Colonic mucosa (tissue), 4 donors: ENCODE measurements at places on chromosomes 7 and 10. TPM values are rescaled to one million over a fixed set of nuclear protein-coding genes. Genes with fewer than 3 reads are reported as not detected.

GRCh38 chr10:58265249-58265648 lies 2.4 kb downstream of the IPMK start:
- DNase-seq, result no peak
- no peaks in the 10 kb centered on the region for H3K27me3 ChIP-seq
- peaks cover 5% of the 10 kb centered on the region for H3K4me1 ChIP-seq
- peak overlapping the region; percentile 84 for H3K27ac ChIP-seq
- H3K4me3 ChIP-seq, result peak overlapping the region; percentile 72

- no peak overlapping the region for H3K27ac ChIP-seq
- no peaks in the 10 kb centered on the region for H3K27me3 ChIP-seq
- no peaks in the 10 kb centered on the region for H3K36me3 ChIP-seq
- no peak for DNase-seq
- H3K4me1 ChIP-seq, result no peaks in the 10 kb centered on the region
Measured at GRCh38 chr10:128059266-128059981, 66.8 kb downstream of the MKI67 start.

DNA sequence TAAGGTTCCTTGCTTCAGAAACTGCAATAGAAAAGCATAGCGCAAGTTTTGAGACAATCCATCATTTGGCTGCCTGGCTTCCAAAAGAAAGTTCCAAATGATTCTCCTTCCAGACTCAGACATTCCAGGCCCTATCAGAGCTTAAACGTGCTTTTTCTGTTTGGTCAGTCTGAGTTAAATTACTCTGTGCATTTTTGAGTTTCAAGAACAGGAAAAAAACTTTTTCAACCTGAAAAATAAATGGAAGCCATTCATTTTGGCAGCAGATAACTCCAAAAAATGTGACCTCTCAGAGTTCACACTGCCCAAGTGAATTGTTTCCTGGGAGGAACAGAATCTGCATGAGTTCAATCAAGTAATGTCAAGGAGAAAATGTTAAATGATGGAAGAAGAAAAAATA lies 354.2 kb downstream of the CXCL12 start:
- peak; percentile 3 for DNase-seq
- no peak overlapping the region for H3K4me3 ChIP-seq
- no peaks in the 10 kb centered on the region for H3K27me3 ChIP-seq
- H3K27ac ChIP-seq, result no peak overlapping the region
- H3K36me3 ChIP-seq, result no peaks in the 10 kb centered on the region
- H3K4me1 ChIP-seq, result no peaks in the 10 kb centered on the region

- no peaks in the 10 kb centered on the region for H3K27me3 ChIP-seq
- no peaks in the 10 kb centered on the region for H3K4me1 ChIP-seq
- DNase-seq, result no peak
- no peak overlapping the region for H3K4me3 ChIP-seq
- no peak overlapping the region for H3K27ac ChIP-seq
Measured at GRCh38 chr10:63673246-63673645, 152.0 kb downstream of the REEP3 start.

The MINDY3 gene
- 23.0 TPM for total RNA-seq

GRCh38 chr10:93894516-93895378 lies 969 bp downstream of the SLC35G1 start:
- DNase-seq, result no peak
- H3K27ac ChIP-seq, result no peak overlapping the region
- peak overlapping the region; percentile 89 for H3K4me3 ChIP-seq
- no peaks in the 10 kb centered on the region for H3K36me3 ChIP-seq

The CCNY gene
- total RNA-seq, result 43.5 TPM

- H3K4me1 ChIP-seq, result no peaks in the 10 kb centered on the region
- no peak for DNase-seq
- no peaks in the 10 kb centered on the region for H3K27me3 ChIP-seq
- H3K27ac ChIP-seq, result no peak overlapping the region
Measured at GRCh38 chr7:108167460-108167859, 37.3 kb upstream of the LAMB4 start.

The LIPK gene
- not detected for total RNA-seq

The CYP3A4 gene
- 0.67 TPM for total RNA-seq

The NXPH1 gene
- 0.30 TPM for total RNA-seq

The ELFN1 gene
- total RNA-seq, result 0.40 TPM

- H3K4me1 ChIP-seq, result no peaks in the 10 kb centered on the region
- no peaks in the 10 kb centered on the region for H3K36me3 ChIP-seq
- H3K27ac ChIP-seq, result no peak overlapping the region
- H3K27me3 ChIP-seq, result no peaks in the 10 kb centered on the region
Measured at GRCh38 chr7:34452363-34452762, 205.7 kb upstream of the NPSR1 start.

The ITGB8 gene
- total RNA-seq, result 7.3 TPM

- H3K4me3 ChIP-seq, result no peak overlapping the region
- DNase-seq, result no peak
- peaks cover 5% of the 10 kb centered on the region for H3K4me1 ChIP-seq
- H3K36me3 ChIP-seq, result no peaks in the 10 kb centered on the region
- H3K27ac ChIP-seq, result no peak overlapping the region
- H3K27me3 ChIP-seq, result no peaks in the 10 kb centered on the region
Measured at GRCh38 chr7:6709808-6710207, 3.1 kb upstream of the ZNF12 start.

The MAPK8 gene
- 32.3 TPM for total RNA-seq

The CFAP58 gene
- total RNA-seq, result not detected

- no peak overlapping the region for H3K27ac ChIP-seq
- no peaks in the 10 kb centered on the region for H3K36me3 ChIP-seq
- H3K4me3 ChIP-seq, result no peak overlapping the region
- H3K4me1 ChIP-seq, result no peaks in the 10 kb centered on the region
- no peaks in the 10 kb centered on the region for H3K27me3 ChIP-seq
Measured at GRCh38 chr7:9328296-9328695, 894.9 kb downstream of the NXPH1 start.

The GOLGA7B gene
- 0.22 TPM for total RNA-seq

DNA sequence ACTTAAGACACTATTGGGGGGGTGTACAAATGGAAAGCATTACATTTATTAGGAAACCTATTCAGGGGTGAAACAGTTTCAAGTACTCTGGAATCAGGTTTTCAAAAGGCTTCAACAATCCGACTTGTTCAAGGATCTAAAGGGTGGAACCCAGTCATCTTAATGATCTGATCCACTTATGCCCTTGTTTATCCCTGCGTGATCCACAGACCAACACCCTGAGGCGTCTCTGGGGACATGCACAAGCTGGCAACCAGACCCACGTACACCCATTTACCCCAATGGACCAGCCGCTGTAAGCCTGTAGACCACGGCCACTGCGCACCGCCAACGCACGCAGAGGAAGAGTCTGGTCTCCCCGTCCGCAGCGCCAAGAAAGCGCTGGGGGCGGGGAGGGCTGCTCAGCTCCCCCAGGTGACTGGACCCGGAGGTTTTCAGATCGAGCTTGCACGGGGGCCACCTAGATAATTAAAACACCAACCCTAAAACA lies 13.4 kb downstream of the HNRNPF start:
- H3K4me1 ChIP-seq, result peaks cover 17% of the 10 kb centered on the region
- peak overlapping the region; percentile 58 for H3K4me3 ChIP-seq
- peak overlapping the region; percentile 95 for H3K27ac ChIP-seq
- H3K27me3 ChIP-seq, result no peaks in the 10 kb centered on the region
- H3K36me3 ChIP-seq, result peaks cover 30% of the 10 kb centered on the region

The C10orf90 gene
- not detected for total RNA-seq

GRCh38 chr7:68969571-68969970 lies 628.7 kb upstream of the AUTS2 start:
- no peaks in the 10 kb centered on the region for H3K27me3 ChIP-seq
- DNase-seq, result no peak
- H3K27ac ChIP-seq, result no peak overlapping the region
- H3K4me3 ChIP-seq, result no peak overlapping the region

GRCh38 chr7:1975179-1975578 lies 257.6 kb downstream of the MAD1L1 start:
- H3K27ac ChIP-seq, result no peak overlapping the region
- no peaks in the 10 kb centered on the region for H3K27me3 ChIP-seq
- H3K4me3 ChIP-seq, result no peak overlapping the region
- H3K4me1 ChIP-seq, result no peaks in the 10 kb centered on the region

The NPC1L1 gene
- 0.10 TPM for total RNA-seq

- no peak overlapping the region for H3K27ac ChIP-seq
- no peak for DNase-seq
- H3K27me3 ChIP-seq, result no peaks in the 10 kb centered on the region
- H3K36me3 ChIP-seq, result no peaks in the 10 kb centered on the region
Measured at GRCh38 chr7:132450188-132450587, 126.1 kb downstream of the PLXNA4 start.

The PPIA gene
- total RNA-seq, result 2,110 TPM

DNA sequence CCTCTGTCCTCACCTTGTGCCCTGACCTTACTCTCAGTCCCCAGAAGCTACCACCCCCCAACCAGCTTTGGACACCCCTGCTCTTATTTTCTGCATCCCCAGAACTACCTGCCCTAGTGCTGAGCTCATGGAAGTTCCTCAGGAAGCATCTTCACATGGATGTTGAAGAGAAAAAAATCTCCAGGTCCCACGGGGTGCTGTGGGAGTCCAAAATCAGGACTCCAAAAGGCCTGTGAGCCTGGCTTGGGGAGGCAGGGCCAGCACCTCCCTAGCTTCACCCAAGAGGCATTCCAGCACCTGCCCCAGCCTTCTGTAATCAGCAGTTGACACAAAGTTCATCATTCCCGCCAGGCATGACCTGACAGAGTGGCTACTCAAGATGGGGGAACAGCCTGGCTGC lies 20.7 kb upstream of the GDF10 start:
- H3K27ac ChIP-seq, result no peak overlapping the region
- DNase-seq, result no peak
- no peaks in the 10 kb centered on the region for H3K27me3 ChIP-seq
- H3K36me3 ChIP-seq, result no peaks in the 10 kb centered on the region
- no peak overlapping the region for H3K4me3 ChIP-seq

DNA sequence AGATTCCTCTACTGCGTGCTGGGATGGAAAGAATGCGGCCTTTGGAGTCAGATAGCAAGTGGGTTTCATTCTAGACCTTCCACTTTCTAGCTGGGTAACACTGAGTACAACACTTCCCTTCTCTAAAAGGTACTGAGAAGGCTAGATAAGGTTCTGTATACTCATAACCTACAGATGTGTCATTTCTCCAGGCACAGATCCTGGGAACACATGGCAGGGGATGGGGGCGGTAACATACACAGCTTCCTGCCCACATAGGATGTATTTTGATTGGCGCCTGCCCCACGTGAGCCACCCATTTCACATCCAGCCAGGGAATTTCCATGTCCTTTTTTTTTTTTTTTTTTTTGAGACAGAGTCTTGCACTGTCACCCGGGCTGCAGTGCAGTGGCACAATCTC lies 31.8 kb downstream of the KLRG2 start:
- H3K27me3 ChIP-seq, result no peaks in the 10 kb centered on the region
- H3K36me3 ChIP-seq, result no peaks in the 10 kb centered on the region
- H3K4me1 ChIP-seq, result no peaks in the 10 kb centered on the region
- no peak overlapping the region for H3K27ac ChIP-seq
- no peak overlapping the region for H3K4me3 ChIP-seq
- no peak for DNase-seq

The C7orf57 gene
- total RNA-seq, result not detected

The TET1 gene
- 0.57 TPM for total RNA-seq

The SLC39A12 gene
- total RNA-seq, result 0.13 TPM

The MGAM2 gene
- total RNA-seq, result 7.5 TPM

DNA sequence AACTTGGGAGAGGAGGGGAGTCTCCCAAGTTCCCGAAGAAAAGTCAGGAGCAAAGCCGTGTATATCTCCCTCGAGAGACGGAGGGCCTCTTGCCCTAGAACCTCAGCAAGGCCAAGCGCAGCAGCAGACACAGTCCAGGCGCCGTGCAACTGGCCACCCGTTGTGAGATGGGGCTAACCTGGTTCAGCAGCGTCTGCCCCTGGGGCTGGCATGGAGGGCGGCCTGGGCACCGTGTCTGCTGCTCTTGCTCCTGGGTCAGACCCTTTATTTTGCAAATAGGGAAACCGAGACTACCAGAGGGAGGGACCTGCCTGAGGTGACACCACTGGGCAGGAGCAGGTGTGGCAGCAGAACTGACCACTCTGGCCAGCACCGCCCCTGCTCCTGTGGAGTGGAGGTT lies 13.4 kb downstream of the ATP5MF start:
- H3K27ac ChIP-seq, result no peak overlapping the region
- H3K4me1 ChIP-seq, result no peaks in the 10 kb centered on the region
- H3K36me3 ChIP-seq, result peaks cover 18% of the 10 kb centered on the region
- no peaks in the 10 kb centered on the region for H3K27me3 ChIP-seq
- H3K4me3 ChIP-seq, result no peak overlapping the region
- no peak for DNase-seq

The CALHM2 gene
- 8.0 TPM for total RNA-seq

GRCh38 chr7:2864999-2865670 lies 21.0 kb upstream of the GNA12 start:
- peak; percentile 70 for DNase-seq
- H3K27me3 ChIP-seq, result no peaks in the 10 kb centered on the region
- H3K27ac ChIP-seq, result no peak overlapping the region
- no peaks in the 10 kb centered on the region for H3K4me1 ChIP-seq
- H3K4me3 ChIP-seq, result no peak overlapping the region
- H3K36me3 ChIP-seq, result no peaks in the 10 kb centered on the region

The TAC1 gene
- 2.2 TPM for total RNA-seq

- H3K36me3 ChIP-seq, result no peaks in the 10 kb centered on the region
- no peaks in the 10 kb centered on the region for H3K27me3 ChIP-seq
- no peaks in the 10 kb centered on the region for H3K4me1 ChIP-seq
- DNase-seq, result no peak
Measured at GRCh38 chr10:62583876-62584615, 209.9 kb downstream of the ZNF365 start.

DNA sequence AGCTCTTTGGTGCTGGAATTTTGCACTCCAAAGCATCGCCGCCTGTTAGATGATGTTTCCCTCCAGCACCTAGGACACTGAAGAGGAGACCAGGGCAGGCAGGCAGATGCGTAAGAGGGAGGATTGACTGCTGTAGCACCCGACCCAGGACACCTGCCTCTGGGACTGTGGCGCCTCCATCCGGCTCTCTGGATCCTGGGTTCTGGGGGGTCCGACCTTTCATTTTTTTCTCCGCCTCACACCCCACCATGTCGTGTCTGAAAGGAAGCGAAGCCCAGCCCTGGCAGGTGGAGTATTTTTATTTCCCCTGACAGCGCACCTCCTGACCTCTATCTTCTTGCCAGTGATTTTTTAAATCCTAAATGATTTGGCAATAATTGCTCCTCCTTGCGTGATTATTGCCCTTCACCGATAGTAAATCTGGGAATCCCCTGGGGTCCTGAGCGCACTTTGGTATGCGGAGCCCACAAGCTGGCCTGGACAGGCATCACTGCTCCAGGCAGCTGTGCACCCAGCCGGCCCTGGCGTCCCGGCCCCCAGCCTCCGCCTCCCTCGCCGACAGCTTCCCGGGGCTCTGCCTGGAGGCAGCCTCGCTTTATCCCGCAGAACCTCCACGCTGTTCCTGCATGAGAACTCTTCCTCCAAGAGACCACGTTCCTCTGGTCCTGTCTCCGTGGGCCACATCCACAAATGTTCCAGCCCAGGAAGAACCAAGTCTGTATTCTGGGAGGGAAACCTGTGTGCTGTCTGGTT lies 48.4 kb downstream of the LHPP start:
- H3K27ac ChIP-seq, result no peak overlapping the region
- no peak for DNase-seq
- no peaks in the 10 kb centered on the region for H3K36me3 ChIP-seq

The CUTC gene
- total RNA-seq, result 11.2 TPM

The FBXW4 gene
- 42.5 TPM for total RNA-seq

The MAD1L1 gene
- 18.2 TPM for total RNA-seq
